ENCODE measurements at places on chromosomes 6 and 20.

DNA sequence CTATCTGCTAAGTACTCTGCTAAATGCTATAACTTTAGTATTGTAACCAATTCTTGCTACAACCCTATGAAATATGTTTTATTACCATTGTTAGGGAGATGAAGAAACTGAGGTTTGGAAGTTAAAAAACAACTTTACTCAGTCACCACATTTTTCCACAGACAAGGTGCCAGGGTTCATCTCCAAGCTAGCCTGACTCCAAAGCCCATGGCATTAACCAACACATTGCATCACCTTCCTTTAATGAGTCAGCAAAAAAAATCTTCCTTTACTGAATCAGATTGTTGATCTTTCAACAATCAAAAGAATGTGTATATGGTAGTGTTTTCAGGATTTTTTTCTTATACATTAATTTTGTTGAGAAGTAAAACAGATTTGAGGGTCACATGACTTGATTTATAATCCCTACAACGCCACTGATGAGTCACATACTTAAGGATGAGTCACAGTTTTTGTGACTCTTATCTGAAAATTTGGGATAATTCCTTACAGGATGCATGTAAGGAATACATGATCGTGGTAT is 41.5 kb downstream of the MAN1A1 start:
- no peak for DNase-seq

DNA sequence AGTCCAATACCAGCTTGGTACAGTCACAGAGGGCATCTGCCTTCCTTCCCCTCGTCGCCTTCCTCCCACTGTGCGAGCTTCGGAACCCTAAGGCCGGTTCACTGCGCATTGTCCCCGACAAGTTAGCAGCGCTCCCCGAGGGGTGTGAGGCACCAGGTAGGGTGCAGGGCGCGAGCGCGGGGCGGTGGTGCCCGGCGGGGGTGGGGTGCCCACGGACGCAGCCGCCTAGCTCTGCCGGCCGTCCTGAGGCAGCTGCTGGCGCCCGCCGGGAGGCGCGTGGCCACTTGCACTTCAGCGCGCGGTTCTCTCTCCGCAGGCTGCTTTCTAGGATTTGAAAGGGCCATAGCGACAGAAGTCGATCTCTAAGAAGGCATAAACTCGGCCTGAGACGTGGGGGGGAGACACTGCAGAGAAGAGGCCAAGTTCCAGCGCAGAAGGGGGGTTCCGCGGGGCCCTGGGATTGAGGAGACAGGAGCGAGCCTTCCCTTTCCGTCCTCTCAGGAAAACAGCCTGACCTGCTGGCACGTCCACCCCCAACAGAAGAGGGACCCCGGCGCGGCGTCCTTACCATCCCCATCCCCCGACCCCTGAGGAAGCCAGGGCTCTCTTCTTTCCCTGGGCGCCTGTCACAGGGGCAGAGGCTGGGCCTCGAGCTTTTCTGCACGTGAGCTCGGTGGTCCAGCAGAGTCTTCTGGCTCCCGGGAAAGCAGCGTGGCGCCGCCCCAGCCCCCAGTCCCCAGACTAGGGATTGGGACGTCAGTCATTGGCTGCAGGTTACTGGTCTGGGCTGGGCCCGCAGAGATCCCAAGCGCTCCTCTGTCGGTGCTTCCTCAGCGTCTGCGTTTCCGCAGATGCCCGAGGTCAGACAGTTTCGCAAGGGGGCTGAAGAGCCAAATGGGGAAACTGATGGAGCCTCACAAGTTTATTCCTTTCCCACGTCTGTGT is 15.6 kb upstream of the PRDM13 start:
- peak; percentile 58 for DNase-seq

GRCh38 chr20:51341581-51341980 is 200.9 kb downstream of the NFATC2 start:
- DNase-seq = peak; percentile 58

DNA sequence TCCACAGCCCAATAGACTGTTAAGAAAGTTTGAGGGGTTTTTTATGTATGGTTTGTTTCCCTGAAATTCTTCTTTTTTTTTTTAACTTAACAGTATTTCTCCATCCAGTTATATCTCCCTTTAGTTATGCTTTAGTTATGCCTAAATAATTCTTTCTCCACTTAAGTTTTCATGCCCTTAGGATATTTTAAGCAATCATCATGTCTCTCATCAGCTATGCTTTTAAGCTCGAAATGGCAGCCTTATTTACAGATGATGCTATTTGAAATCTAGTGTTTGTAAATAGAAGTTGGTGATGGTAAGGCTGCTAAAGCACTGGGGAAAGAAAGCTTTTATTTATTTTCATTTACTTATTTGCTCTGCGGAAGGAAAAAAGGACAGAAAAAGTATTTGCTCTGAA is 439.3 kb downstream of the TFAP2B start:
- no peak for DNase-seq

- DNase-seq = peak; percentile 39
Measured at GRCh38 chr6:155493694-155494143, 38.1 kb upstream of the NOX3 start.

- DNase-seq = no peak
Measured at GRCh38 chr6:72524011-72524645, 97.7 kb upstream of the KCNQ5 start.

DNA sequence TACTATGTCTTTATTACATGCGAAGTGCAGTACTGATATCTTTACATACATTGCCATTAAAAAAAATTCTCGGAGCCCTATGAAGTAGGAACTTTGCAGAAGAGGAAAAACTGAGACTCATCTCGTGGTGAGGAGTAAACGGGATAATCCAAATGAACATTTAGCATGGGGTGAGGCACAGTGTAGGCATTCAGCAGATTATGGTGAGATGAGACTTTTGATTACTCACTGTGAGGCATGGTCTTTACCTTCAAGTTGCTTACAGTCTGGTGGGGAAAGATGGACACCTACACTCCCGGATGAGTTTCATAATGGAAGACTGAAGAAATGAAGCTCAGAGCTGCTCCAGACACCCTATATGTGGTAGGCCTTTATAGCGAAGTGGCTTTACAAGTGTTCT is 1.4 kb downstream of the RPRD1B start:
- no peak for DNase-seq

- DNase-seq = peak; percentile 72
Measured at GRCh38 chr6:35804996-35805736, at the start of gene LHFPL5. Gene LHFPL5, plus strand, starts transcription at chr6:35805352. Its CDS starts 319 bp downstream, at chr6:35805671.

DNA sequence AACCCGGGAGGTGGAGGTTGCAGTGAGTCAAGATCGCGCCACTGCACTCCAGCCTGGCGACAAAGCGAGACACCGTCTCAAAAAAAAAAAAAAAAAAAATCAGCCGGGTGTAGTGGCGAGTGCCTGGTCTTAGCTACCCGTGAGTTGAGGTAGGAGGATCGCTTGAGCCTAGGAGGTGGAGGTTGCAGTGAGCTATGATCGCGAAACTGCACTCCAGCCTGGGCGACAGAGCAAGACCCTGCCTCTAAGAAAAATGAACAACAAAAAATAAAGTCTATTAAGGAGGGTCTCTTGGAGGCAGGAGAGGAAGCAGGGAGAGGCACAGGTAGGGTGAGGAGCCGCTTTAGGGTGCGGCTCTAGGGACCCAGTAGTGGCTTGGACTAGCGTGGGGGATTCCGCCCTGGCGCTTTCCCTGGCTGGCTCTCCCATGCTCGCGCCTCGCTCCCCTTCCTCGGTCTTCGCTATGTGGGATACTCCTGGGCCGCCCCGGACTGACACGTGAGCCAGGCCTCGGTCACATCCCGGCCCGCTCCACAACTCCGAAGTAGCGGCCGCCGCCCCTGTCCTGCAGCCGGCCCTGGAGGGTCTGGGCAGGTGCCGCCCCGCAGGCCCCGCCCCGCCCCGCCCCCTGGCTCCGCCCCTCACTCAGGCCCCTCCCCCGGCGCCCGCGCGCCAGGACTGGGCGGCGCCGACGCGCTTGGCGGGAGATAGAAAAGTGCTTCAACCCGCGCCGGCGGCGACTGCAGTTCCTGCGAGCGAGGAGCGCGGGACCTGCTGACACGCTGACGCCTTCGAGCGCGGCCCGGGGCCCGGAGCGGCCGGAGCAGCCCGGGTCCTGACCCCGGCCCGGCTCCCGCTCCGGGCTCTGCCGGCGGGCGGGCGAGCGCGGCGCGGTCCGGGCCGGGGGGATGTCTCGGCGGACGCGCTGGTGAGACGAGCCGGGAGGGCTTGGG is at the start of gene MYBL2:
TSS of gene MYBL2 (plus strand) at position 739 of the 953 bp plus-strand sequence. CDS start at position 909, 170 bp downstream.
- DNase-seq = peak; percentile 83

GRCh38 chr20:48653706-48654051 is 174.1 kb downstream of the PREX1 start:
- no peak for DNase-seq

DNA sequence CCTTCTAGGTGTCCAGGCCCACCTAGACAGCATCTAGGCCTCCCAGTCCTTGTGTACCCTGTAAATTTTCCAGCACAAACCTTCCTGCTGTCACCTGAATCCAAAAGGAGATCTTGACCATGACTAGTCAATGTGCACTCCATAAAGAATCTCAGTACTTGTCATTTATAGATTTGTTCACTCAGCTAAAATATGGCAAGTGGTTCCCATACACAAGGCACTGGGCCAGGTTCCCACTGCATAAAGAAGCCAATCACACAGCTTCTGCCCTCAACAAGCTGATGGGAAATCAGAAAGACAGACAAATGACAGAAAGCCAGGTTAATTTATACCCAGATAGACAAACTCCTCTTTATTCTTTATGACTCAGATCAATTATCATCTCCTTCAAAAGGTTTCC is 526.8 kb downstream of the CD83 start:
- no peak for DNase-seq

GRCh38 chr6:17972978-17973622 is 14.3 kb downstream of the KIF13A start:
- DNase-seq = no peak

- DNase-seq = no peak
Measured at GRCh38 chr6:116253188-116253504, 729 bp downstream of the TSPYL4 start.

- no peak for DNase-seq
Measured at GRCh38 chr6:26342106-26343004, 22.6 kb upstream of the BTN3A2 start.

GRCh38 chr6:145789443-145789842 is 25.2 kb downstream of the FBXO30 start:
- no peak for DNase-seq

DNA sequence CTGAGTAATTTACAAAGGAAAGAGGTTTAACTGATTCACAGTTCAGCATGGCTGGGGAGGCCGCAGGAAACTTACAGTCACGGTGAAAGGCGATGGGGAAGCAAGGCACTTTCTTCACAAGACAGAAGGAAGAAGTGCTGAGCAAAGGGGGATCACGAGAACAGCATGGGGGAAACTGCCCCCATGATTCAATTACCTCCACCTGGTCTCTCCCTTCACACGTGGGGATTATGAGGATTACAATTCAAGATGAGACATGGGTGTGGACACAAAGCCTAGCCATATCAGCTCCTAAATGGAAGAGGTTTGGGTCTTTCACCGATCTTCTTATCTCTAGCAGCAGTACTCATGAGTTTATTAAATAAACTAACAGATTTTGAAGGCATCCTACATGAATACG is 152.9 kb upstream of the RUNX2 start:
- DNase-seq = no peak

All from suppressor macrophage (primary cell).